Skin of body (tissue), 3 donors: ENCODE measurements at places on chromosomes 5 and 9. TPM values are rescaled to one million over a fixed set of nuclear protein-coding genes. Genes with fewer than 3 reads are reported as not detected.

The ANKDD1B gene
- total RNA-seq: 1.6 TPM

The PTPN3 gene
- total RNA-seq: 13.3 TPM

The PCDHA1 gene
- not detected for total RNA-seq

The PCDHB2 gene
- total RNA-seq: 3.1 TPM

The ALDOB gene
- not detected for total RNA-seq

The EDIL3 gene
- total RNA-seq: 19.3 TPM

The PCDHGA8 gene
- total RNA-seq: 3.3 TPM

The PCDHGA6 gene
- total RNA-seq: 3.6 TPM

The LRRC19 gene
- not detected for total RNA-seq

The TLE1 gene
- total RNA-seq: 36.6 TPM

The CCNO gene
- total RNA-seq: 0.20 TPM

The UNC13B gene
- total RNA-seq: 13.9 TPM

The TMEFF1 gene
- 4.7 TPM for total RNA-seq

The ST8SIA4 gene
- total RNA-seq: 10.9 TPM

The S1PR3 gene
- total RNA-seq: 7.9 TPM

The DEPDC1B gene
- total RNA-seq: 6.7 TPM

The CKMT2 gene
- total RNA-seq: 20.3 TPM

DNA sequence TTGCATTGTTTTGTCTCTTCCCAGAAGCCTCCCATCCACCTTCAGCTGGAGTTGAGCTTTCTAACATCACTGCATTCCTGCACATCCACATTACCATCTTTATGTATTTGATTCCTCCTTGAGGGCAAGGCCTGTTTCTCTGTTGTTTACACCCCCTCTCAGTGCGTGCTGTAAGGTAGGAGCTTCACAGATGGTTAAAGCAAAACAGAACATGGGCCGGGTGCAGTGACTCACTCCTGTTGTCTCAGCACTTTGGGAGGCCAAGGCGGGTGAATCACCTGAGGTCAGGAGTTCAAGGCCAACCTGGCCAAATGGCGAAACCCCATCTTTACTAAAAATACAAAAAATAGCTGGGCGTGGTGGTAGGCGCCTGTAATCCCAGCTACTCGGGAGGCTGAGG lies 110.9 kb downstream of the KCNIP1 start:
- DNase-seq: no peak

GRCh38 chr5:73801686-73802085 lies 175.7 kb downstream of the ARHGEF28 start:
- no peak for DNase-seq

- no peak for DNase-seq
These were observed 216.9 kb downstream of the NR3C1 start for GRCh38 chr5:143186623-143187022.

- DNase-seq: no peak
These were observed 6.9 kb upstream of the NR5A1 start for GRCh38 chr9:124514125-124514524.

DNA sequence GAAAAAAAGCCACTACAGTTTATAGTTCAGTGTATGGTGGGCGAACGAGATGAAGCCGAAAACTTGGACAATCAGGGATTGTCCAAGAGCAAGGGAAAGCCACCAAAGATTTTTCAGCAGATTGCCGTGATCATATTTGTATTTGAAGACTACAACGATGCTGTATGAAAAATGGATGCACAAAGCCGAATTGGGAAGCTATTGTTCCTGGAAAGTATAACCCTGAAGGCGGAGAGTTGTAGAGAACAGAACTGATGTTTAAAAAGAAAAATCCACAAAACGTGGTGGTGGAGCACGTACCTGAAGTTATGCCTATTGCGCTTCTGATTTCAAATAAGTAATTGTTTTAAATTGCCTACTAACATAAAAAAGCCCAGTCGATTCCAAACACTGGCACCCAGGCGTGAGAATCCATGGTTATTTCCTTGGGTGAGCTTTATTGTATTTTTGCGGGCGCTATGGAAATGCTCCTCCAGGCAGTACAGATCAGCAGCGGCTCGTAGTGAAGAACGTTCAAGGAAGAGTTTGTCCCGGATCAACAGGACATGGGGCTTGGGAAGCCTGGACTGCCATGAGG lies 772 bp upstream of the TARS1 start:
- DNase-seq: peak; percentile 23

- no peak for DNase-seq
These were observed 154.5 kb downstream of the ARSB start for GRCh38 chr5:78830528-78831046.

GRCh38 chr9:137321726-137322361 lies 19.8 kb upstream of the NRARP start:
- no peak for DNase-seq

DNA sequence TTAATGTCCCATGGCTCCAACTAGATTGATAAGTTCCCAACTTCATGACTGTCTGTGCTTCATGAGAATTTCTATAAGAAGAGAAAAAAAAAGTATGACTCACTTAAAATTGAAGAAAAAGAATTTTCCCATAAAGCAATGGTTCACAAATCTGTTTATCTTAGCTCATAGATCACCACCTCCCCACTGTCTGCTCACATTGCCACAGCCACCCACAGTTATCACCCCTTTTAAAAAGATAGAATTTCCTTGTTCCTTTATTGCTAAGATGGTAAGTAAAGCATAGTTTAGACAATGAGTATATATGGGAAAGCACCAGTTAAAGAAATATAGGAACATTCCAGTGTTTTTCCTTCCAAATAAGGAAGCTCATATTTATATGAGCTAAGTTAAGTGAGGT lies 67.1 kb downstream of the ALDH7A1 start:
- no peak for DNase-seq

GRCh38 chr9:3525096-3525835 lies 535 bp downstream of the RFX3 start:
- DNase-seq: no peak

GRCh38 chr5:38681029-38681706 lies 124.7 kb upstream of the LIFR start:
- DNase-seq: peak; percentile 85

- DNase-seq: no peak
These were observed 9.3 kb downstream of the PCDHGA12 start for GRCh38 chr5:141439411-141440141.

DNA sequence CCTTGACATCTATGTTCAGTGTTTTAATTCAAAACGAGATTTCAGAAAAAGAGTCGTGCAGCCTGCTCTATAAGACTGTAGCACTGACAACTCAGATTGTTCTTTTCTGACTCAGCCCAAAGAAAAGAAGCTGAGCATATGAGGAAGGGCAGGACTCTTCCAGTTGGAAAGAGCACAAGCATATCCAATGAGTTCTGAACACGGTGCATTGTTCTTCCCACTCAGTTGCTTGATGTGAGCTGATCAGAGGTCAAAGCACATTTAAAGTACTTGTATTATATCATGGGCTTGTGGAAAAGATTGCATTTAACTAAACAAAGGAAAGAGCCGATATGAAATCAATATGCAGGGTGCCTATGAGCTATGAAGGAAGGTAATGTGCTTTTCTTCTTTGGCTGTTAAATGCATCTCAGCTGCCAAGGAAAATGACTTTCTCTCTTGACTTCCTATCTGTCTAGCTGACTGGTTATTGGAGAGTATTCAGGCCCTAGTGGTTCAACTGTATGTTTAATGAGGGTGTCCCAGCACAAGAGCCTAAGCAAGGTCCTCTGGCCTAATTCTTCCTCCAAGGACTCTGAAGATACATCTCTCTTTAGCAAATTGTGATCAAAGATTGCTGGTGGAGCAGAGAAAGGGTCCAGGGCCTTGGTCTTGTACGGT lies 226.6 kb upstream of the PPP1R2B start:
- DNase-seq: no peak

- DNase-seq: no peak
These were observed 47.1 kb downstream of the SEMA5A start for GRCh38 chr5:9498541-9499497.

DNA sequence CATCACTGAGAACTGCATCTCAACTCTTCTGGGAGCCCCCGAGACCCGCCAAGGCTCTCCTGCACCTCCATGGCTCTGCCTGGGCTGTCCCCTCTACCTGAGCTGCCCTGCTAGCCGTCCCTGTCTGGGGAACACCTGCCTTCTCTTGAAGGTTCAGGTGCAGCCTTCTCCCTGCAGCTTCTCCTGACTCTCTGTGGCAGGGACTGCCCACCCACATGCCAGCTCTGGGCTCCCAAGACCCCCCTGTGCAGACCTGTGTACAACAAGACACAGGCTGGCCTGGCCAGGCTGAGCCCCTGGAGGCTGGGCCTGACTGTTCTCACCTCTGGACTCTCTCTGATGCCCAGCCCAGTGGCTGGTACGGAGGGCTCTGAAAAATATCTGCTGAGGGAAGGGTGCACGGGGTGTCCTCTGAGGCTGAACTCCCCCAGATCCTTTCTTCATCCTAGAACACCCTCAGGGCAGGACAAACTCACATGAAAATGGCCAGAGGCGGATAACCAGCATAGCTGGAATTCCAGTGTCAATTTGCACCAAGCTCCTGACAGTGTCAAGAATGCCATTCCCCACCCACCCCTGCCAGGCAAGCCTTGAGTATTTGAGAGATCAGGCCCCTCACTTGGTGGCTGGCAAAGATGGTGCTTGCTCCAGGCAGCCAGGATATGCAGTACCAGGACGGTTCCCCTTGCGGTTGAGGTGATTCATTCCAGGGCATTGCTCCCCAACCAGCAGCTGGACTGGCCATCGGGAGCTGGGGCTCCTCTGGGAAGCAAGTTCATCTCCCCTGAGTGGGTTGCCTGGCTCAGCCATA lies 40.9 kb upstream of the SLC25A51 start:
- no peak for DNase-seq
